ENCODE measurements at places on chromosomes 4 and X.

- no peak for DNase-seq
Observed at GRCh38 chrX:37686996-37687395, 1.4 kb downstream of the XK start.

DNA sequence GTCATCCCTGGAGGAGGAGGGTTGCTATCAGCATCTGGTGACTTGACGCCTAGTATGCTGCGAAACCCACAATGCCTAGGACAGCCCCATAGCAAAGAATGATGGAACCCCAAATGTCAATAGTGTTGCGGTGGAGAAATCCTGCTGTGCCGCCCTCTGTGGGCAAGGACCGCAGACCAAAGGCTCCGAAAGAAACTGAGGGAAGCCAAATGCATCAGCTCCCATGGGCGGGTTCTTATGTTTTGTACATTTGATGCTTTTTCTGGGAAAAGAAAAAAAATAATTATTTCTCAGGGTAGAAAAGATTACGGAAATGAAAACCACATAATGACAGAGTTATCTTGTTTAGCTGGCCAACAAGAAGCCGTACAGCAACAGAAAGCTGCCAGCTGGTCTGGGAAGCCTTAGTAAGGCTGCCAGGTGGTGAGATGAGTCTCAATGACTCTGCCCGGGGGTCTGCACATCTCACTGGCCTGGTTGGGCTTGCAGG is 95.0 kb upstream of the TBL1X start:
- no peak for DNase-seq

- DNase-seq: no peak
Observed at GRCh38 chr4:152981278-152981677, 45.2 kb downstream of the FHDC1 start.

DNA sequence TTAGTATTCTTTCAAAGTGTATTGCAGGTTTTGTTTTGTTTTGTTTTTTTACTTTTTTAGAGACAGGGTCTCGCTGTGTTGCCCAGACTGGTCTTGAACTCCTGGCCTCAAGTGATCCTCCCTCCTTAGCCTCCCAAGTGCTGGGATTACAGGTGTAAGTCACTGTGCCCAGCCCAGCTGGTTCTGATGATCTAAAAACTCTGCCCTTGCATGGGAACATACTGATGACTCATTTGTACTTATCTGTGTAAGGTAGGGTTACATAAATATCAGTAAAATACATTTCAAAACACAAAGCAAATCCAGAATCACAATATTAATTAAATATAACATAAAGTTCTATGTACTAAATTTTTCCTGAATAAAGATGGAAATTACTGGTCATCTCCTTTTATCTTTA is 7.4 kb upstream of the SLC9B1 start:
- DNase-seq: no peak

DNA sequence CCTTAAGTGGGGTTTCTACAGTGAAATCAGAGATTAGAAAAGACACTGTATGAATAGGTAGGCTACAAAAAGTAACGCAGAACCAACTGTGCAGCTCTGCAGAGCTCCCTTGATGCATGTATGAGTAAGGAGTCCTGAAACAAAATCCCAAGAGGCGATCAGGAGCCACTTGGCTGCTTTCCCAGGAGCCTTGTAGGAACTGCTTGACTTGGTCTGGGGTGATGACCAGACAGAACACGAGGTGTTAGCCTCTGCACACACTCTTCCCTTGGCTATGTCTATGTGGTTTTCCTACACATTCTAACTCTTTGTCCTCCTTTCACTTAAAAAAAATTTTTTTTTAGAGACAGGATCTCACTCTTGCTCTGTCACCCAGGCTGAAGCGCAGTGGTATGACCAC is 22.8 kb upstream of the AP1S2 start:
- DNase-seq: no peak

- no peak for DNase-seq
Observed at GRCh38 chr4:44056721-44057151, 391.9 kb downstream of the KCTD8 start.

DNA sequence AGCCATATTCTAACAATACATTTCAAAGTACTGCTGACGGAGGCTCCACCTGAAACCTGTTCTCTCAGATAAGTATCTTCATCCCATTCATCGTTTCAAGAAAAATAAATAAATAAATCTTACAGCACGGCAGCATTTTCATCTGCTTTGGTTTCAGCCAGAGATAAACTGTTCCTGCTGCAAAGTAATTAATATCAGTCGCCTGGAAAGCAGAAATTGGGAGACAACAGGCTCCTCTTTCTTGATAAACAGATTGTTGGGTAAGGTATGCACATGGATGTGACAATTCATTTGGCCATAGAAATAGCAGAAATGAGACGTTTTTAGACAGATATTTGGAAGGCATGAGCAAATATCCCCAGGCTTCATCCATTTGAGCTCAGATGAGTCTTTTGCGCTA is 110.4 kb downstream of the PPARGC1A start:
- DNase-seq: no peak

- DNase-seq: no peak
Observed at GRCh38 chr4:125704726-125705125, 390.0 kb downstream of the FAT4 start.

- DNase-seq: no peak
Observed at GRCh38 chr4:26936284-26937065, 75.8 kb downstream of the STIM2 start.

All from HCT116 (cell line).